GM23248 (cell line): ENCODE measurements at places on chromosomes 12 and 14. TPM values are rescaled to one million over a fixed set of nuclear protein-coding genes. Genes with fewer than 3 reads are reported as not detected.
A peak's percentile ranks its signal among the peaks of the same experiment; 100 is the strongest.

Gene PLCZ1
- polyA plus RNA-seq = not detected in 2 replicates

Gene MORN3
- 0.58 and 0.63 TPM in 2 replicates for polyA plus RNA-seq

GRCh38 chr12:85849344-85849743, 13.1 kb upstream of the RASSF9 start:
- no peak for DNase-seq

- no peak for DNase-seq
Measured at GRCh38 chr12:98465950-98466602, 49.3 kb upstream of the TMPO start.

- DNase-seq = no peak
Measured at GRCh38 chr14:76698191-76698590, 63.1 kb upstream of the VASH1 start.

DNA sequence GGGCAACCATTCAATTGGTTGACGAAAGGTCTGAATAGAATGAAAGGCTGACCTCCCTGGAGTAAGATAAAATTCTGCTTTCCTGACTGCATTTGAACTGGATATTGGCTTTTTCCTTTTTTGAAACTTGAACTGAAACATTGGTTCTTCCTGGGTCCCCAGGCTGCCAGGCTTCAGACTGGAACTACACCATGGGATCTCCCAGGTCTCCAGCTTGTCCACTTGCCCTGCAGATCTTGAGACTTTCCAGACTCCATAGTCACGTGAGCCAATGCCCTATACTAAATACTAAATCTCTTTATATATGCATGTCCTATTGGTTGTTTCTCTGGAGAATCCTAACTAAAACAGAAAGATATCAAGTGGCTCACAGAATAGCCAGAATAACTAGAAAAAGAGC, 118.7 kb upstream of the KRR1 start:
- no peak for DNase-seq

- peak; percentile 43 for DNase-seq
Measured at GRCh38 chr14:29085546-29085945, 319.0 kb downstream of the FOXG1 start.

DNA sequence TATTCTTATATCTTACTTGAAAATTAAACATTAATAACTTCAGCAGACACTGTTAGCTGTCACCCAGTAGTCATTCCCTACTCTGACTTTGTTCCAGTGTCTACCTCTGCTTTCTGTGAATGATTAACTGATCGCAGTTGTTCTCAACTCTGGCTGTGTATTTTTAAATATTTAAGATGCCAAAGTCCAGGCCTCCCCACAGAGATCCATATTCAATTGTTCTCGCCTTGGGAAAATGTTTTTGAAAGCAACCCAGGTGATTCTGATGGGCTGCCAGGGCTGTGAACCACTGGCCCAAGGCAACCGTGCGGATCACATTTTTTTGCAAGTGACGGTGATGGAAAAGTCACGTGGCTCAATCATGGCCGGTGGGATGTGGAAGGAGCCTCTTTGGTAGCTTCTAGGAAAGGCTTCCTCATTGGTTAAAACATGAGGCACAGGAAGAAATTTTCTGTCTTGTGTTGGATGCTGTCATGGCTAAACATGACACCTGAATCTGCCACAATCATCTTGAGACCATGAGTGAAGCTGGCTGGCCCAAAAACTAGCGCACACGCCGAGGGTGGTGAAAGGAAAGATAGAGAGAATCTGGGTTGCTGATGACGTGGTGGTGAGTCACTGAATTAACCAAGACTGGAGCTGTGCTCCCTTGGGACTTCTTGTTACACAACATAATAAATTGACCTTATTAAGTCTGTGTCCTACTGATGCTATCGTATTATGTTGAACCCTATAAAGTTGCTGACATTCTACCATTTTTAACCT, 37.2 kb downstream of the RDH12 start:
- peak; percentile 98 for DNase-seq

DNA sequence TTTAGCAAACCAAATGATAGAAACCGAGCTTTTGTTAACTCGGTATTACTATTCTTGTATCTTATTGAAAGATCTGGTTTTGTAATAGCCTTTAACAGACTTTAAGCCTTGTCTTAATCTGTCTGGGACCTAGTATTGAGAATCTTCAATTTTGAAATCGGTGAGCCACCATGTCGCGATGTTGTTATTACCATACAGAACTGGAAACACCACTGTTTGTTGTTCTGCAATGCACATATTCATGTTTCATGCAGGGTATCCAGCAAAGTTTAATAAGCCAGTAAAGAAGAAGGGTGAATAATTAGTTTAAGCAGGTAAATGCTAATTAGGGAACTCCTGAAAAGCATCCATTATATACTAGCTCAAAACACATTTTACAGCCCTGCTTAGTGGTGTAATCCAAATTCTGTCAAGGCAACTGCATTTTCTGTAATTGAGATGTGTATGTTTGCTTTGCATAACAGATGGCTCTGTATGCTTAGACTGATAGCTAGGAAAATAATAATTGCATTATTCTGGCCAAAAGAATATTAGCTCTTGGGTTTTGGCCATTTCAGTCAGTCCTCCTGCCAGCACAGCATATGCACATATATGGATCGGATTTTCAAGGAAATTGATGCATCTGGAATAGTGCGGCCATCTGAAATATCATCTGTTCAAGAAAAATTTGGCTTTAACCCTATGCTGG, 389.2 kb downstream of the EGLN3 start:
- DNase-seq = no peak
